ENCODE measurements at places on chromosomes 1 and 21.

- DNase-seq = no peak
Measured at GRCh38 chr1:109112056-109112651, 1.8 kb upstream of the ELAPOR1 start.

GRCh38 chr1:70628973-70629372, 217.9 kb downstream of the CTH start:
- no peak for DNase-seq

GRCh38 chr1:183578856-183579255, 11.4 kb downstream of the NCF2 start:
- no peak for DNase-seq

DNA sequence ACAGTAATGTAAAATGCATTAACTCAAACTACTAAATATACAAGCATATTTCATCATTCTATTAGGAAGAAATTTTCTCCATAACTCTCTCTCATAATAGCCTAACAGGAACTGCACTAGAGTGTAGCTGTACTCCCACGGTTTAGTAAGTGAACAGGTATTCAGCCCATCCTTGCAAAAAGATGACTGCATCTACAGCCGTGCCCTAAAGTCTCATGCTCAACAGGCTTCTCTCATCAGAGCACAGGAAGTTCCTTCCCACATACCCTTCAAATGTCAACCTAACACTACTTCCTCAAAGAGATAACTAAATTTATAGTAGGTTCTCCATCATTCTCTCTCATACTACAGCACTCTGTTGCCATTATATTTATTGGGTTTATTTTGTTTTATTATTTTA, 251.6 kb downstream of the AKT3 start:
- DNase-seq = no peak

GRCh38 chr1:95004013-95004412, 68.7 kb downstream of the ALG14 start:
- no peak for DNase-seq

DNA sequence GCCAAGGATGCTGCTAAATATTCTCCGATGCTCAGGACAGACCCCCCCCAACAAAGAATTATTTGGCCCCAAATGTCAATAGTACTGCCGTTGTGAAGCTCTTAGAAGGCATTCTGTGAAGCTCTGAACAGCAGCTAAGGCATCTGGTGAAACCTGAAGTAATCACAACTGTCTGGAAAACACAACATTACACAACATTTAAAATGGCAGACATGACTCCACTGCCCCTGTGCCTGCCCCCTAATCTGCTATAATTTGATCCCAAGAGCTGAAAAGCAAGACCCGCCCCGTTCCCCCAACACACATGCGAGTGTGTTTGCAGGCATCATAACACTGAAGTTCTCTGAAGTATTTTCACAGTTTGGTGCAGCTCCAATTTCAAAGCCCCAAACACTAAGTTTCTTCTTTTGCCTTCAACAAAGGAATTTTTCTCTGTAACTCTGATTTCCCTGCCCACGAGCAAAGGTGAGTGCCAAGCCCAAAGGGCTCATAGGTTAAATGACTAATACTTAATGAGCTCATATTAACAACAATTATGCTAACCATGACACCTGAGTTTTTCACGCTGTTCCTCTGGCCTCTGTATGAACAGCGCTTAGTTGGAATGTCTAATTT, 129.2 kb downstream of the CLIC6 start:
- DNase-seq = no peak

DNA sequence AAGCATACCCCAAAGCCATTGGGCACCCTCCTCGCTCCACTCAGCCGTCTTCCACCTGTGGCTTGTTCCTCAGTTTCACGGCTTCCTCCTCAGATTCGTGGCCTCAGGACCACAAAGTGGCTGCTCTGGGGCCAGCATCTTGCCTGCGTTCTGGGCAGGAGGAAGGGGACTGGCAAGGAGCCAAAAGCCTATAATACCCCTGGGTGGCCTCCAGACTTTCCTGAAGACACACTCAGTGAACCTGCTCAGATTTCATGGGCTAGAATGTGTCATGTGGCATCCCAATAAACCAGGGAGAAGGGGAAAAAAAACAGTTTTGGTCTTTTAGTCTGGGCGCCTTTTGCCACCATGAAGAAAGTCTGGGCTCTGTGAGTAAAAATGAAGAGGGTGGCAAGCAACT, 62.0 kb downstream of the SDC3 start:
- DNase-seq = no peak

Measured in spleen (tissue), 13 donors.